ENCODE measurements at places on chromosomes 1 and 21. TPM values are rescaled to one million over a fixed set of nuclear protein-coding genes. Genes with fewer than 3 reads are reported as not detected.

GRCh38 chr1:157286646-157287420 is 148.6 kb upstream of the ETV3 start:
- H3K27ac ChIP-seq: no peak overlapping the region
- no peaks in the 10 kb centered on the region for H3K36me3 ChIP-seq
- no peaks in the 10 kb centered on the region for H3K4me1 ChIP-seq
- peaks cover 14% of the 10 kb centered on the region for H3K27me3 ChIP-seq

BEST4 gene
- total RNA-seq: 0.32 TPM

DNA sequence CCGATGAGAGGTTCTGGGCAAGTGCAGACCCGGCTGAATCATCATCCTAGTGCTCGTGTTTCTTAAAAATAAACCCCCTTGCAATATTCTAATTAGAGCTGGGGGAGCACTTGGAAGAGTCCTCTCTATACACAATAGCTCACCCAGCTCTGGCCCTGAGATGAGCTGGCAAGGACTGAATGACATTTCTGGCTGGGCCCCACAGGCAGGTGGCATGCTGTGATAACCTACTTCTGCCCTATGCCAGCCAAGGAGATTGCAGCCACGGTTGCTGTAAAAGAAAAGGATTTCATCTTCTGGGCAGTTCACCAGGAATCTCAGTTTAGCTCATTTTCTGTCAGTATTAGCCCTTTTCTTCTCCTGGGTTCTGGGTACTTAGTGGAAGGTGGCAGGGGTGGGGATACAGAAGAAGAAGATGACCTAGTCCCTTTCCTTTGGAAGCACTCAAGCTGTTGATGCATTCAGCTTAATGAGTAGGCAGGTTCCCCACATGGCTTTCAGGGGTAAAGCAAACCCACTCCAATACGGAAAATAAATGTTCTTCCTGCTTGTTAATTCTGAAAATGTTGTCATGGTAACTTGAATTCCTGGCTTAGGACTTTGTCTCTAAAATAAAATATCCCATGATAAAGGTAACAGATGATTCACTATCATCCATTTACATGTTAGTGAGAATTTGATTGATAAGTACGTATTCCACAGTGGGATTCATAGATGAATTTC is 32.2 kb downstream of the VASH2 start:
- DNase-seq: no peak
- H3K4me3 ChIP-seq: no peak overlapping the region
- H3K4me1 ChIP-seq: peaks cover 15% of the 10 kb centered on the region
- H3K36me3 ChIP-seq: no peaks in the 10 kb centered on the region

C1orf53 gene
- total RNA-seq: 10.3 TPM

TMEM200B gene
- total RNA-seq: 0.83 TPM

- no peak overlapping the region for H3K27ac ChIP-seq
- no peaks in the 10 kb centered on the region for H3K27me3 ChIP-seq
- no peak overlapping the region for H3K4me3 ChIP-seq
- no peaks in the 10 kb centered on the region for H3K4me1 ChIP-seq
- no peak for DNase-seq
- no peaks in the 10 kb centered on the region for H3K36me3 ChIP-seq
These were observed 10.2 kb downstream of the AADACL4 start for GRCh38 chr1:12654004-12654567.

- no peak overlapping the region for H3K27ac ChIP-seq
- H3K36me3 ChIP-seq: no peaks in the 10 kb centered on the region
These were observed 11.9 kb downstream of the PHTF1 start for GRCh38 chr1:113747376-113747775.

DNA sequence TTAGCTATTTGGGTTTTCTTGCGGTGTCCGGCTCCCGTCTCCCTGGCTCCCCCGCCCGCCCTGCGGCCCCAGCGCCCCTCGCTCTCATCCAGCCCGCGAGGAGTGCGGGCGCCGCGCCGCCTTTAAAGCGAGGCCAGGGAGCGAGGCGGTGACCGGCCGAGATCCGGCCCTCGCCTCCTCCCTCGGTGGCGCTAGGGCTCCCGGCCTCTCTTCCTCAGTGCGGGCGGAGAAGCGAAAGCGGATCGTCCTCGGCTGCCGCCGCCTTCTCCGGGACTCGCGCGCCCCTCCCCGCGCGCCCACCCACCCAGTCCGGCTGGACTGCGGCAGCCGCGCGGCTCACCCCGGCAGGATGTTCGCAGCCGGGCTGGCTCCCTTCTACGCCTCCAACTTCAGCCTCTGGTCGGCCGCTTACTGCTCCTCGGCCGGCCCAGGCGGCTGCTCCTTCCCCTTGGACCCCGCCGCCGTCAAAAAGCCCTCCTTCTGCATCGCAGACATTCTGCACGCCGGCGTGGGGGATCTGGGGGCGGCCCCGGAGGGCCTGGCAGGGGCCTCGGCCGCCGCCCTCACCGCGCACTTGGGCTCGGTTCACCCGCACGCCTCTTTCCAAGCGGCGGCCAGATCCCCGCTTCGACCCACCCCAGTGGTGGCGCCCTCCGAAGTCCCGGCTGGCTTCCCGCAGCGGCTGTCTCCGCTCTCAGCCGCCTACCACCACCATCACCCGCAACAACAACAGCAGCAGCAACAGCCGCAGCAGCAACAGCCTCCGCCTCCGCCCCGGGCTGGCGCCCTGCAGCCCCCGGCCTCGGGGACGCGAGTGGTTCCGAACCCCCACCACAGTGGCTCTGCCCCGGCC is 492 bp downstream of the HLX start:
- no peaks in the 10 kb centered on the region for H3K27me3 ChIP-seq
- H3K4me1 ChIP-seq: peaks cover 27% of the 10 kb centered on the region
- peak overlapping the region; percentile 98 for H3K27ac ChIP-seq
- H3K4me3 ChIP-seq: peak overlapping the region; percentile 74

DNA sequence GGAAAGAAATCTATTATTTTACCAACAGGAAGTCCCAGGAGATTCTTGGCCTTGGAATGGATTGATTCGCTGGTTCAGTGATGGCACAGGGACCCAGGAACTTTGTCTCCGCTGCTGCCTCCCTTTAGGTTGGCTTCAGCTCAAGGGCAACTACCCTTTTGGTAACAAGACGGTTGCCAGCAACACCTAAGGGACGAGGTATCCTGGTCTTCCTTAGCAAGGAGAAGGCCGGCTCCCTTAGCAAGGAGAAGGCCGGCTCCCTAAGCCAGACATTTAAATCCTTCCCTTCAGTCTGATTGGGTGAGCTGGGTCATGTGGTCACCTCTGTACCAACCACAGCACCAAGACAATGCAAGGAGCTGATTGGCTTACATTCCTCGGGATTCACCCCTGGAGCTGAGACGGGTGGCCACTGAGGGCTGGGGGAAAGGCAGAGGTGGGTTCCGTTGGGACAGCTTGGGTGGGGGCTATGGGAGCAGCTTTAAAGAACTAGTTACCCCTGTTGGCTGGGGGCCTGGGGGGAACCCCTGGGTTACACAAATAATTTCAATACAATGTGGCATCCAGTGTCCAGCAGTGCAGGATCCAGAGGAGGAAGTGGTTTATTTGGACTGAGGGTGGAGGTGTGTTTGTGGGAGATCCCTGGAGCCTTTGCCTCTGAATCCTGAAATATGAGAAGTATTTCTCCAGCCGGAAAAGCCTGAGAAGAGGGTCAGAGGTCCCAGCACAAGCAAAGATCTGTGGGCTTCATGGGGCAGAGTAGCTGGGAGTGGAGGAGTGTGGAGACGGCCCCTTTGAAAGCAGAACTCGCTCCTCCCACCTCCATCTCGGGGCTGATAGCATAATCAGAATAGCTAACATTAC is 20.7 kb upstream of the CLIC4 start:
- no peaks in the 10 kb centered on the region for H3K36me3 ChIP-seq
- peaks cover 27% of the 10 kb centered on the region for H3K4me1 ChIP-seq
- H3K27me3 ChIP-seq: no peaks in the 10 kb centered on the region
- no peak for DNase-seq
- peak overlapping the region; percentile 67 for H3K27ac ChIP-seq

DNA sequence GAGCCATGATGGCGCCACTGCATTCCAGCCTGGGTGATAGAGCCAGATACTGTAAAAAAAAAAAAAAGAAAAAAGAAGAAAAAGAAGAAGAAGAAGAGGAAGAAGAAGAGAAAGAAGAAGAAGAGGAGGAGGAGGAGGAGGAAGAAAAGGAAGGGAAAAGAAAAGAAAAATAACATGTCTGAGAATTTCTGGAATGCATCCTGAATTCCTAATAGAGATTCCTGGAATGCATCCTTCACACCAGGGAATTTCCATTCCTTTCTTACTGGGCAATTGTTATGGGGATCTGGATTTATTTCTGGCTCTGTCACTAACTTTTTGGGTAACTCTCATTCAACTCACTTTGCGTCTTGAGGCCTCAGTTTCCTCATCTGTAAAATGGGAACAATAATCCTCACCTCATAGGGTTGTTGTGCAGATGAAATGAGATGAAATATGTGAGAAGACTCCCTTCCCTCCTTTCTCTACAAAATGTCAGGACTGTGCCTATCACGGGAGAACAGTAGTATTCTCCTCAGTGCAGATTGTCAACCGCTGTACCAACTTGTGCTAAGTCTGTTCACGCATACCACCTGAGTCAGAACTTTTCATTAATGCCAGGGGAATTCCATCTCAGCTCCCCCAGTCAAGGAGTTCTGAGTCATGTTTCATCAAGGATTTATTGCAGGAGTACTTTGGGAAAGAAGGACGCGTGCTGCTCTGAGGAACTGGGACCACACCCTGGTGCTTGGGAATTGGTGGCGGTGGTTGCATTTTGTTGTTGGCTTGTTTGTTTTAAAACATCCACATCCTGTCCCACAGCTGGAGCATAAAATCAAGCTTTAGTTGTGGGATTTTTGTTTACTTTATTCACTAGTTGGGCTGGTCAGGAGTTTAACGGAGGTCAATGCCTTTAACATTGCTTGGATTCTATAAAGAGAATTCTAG is 42.4 kb upstream of the ROR1 start:
- no peak overlapping the region for H3K27ac ChIP-seq
- DNase-seq: no peak
- H3K27me3 ChIP-seq: no peaks in the 10 kb centered on the region
- H3K4me1 ChIP-seq: no peaks in the 10 kb centered on the region

GRCh38 chr1:210301615-210302000 is 27.1 kb upstream of the HHAT start:
- no peaks in the 10 kb centered on the region for H3K4me1 ChIP-seq
- H3K4me3 ChIP-seq: no peak overlapping the region
- no peak for DNase-seq
- no peaks in the 10 kb centered on the region for H3K27me3 ChIP-seq
- H3K36me3 ChIP-seq: no peaks in the 10 kb centered on the region

GRCh38 chr1:72007312-72007711 is 275.0 kb downstream of the NEGR1 start:
- H3K4me1 ChIP-seq: peaks cover 4% of the 10 kb centered on the region
- H3K27me3 ChIP-seq: no peaks in the 10 kb centered on the region
- DNase-seq: no peak
- H3K36me3 ChIP-seq: no peaks in the 10 kb centered on the region
- H3K27ac ChIP-seq: no peak overlapping the region
- H3K4me3 ChIP-seq: no peak overlapping the region

GRCh38 chr1:110483308-110483685 is 32.3 kb downstream of the PROK1 start:
- H3K27me3 ChIP-seq: no peaks in the 10 kb centered on the region
- H3K4me3 ChIP-seq: no peak overlapping the region
- no peak for DNase-seq

ORC1 gene
- total RNA-seq: 0.14 TPM

- H3K4me3 ChIP-seq: no peak overlapping the region
- no peaks in the 10 kb centered on the region for H3K36me3 ChIP-seq
- H3K27me3 ChIP-seq: no peaks in the 10 kb centered on the region
- no peak overlapping the region for H3K27ac ChIP-seq
- H3K4me1 ChIP-seq: peaks cover 7% of the 10 kb centered on the region
These were observed 78.1 kb downstream of the DDR2 start for GRCh38 chr1:162710345-162710744.

GRCh38 chr1:234532503-234532922 is 53.5 kb upstream of the TARBP1 start:
- peak; percentile 65 for DNase-seq
- peak overlapping the region; percentile 99 for H3K27ac ChIP-seq
- no peaks in the 10 kb centered on the region for H3K27me3 ChIP-seq
- H3K4me3 ChIP-seq: no peak overlapping the region
- peaks cover 100% of the 10 kb centered on the region for H3K4me1 ChIP-seq

LRRC71 gene
- total RNA-seq: not detected

- H3K4me3 ChIP-seq: peak overlapping the region; percentile 12
- peak overlapping the region; percentile 92 for H3K27ac ChIP-seq
- DNase-seq: peak; percentile 49
- H3K36me3 ChIP-seq: no peaks in the 10 kb centered on the region
These were observed 1.1 kb upstream of the EPHA2 start for GRCh38 chr1:16156848-16157495.

DYRK1A gene
- 59.3 TPM for total RNA-seq

DNA sequence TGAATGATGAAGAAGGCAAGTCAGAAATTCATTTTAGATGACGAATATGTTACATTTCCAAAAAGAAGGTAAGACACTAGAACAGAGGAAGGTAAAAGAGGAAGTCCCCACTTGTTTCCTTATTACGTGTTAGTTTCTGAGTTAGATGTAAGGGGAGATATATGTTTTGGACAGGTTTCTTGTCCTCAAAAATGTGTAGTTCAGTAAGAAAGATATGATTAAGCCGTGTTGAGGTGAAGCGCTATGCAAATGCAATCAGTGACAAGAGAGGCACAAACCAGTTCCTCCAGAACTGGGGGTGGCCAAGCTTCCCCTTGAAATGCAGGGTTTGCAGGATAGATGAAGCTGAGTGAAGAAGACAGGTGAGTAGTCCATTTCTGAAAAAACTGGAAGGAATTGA is 293.3 kb upstream of the RUNX1 start:
- H3K27me3 ChIP-seq: no peaks in the 10 kb centered on the region
- no peak overlapping the region for H3K27ac ChIP-seq
- H3K4me3 ChIP-seq: no peak overlapping the region

GRCh38 chr1:85198864-85199263 is 2.0 kb downstream of the SYDE2 start:
- no peaks in the 10 kb centered on the region for H3K27me3 ChIP-seq
- H3K4me3 ChIP-seq: peak overlapping the region; percentile 71
- H3K4me1 ChIP-seq: no peaks in the 10 kb centered on the region
- no peaks in the 10 kb centered on the region for H3K36me3 ChIP-seq
- no peak overlapping the region for H3K27ac ChIP-seq

DNA sequence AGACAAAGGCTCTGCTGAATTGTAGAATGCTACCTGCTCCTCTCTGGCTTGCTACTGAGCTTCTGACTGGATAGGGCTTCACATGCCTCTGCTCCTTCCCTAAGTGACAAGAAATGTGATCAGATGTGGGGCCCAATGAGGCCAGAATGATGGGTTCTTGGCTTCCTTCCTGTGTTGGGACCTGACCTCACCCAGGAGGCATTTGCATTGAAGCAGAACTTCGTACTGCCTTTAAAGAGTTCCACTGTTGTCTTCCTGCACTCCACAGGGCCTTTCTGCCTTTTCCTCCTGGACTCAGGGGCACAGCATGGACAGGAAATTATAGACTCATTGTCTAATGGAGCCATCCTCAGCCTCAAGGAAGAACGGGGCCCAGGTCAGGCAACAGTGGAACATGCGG is 14.3 kb downstream of the ZNF670 start:
- DNase-seq: no peak
- H3K4me3 ChIP-seq: no peak overlapping the region
- no peaks in the 10 kb centered on the region for H3K27me3 ChIP-seq
- H3K27ac ChIP-seq: no peak overlapping the region

ALG14 gene
- 3.2 TPM for total RNA-seq

- peak; percentile 94 for DNase-seq
- peak overlapping the region; percentile 83 for H3K27ac ChIP-seq
- H3K27me3 ChIP-seq: peaks cover 23% of the 10 kb centered on the region
These were observed 2.6 kb downstream of the COL16A1 start for GRCh38 chr1:31701091-31701736.

SYDE2 gene
- total RNA-seq: 16.0 TPM
